Muscle of leg (tissue), 16 donors: ENCODE measurements at places on chromosomes 6 and 20. TPM values are rescaled to one million over a fixed set of nuclear protein-coding genes. Genes with fewer than 3 reads are reported as not detected.

DNA sequence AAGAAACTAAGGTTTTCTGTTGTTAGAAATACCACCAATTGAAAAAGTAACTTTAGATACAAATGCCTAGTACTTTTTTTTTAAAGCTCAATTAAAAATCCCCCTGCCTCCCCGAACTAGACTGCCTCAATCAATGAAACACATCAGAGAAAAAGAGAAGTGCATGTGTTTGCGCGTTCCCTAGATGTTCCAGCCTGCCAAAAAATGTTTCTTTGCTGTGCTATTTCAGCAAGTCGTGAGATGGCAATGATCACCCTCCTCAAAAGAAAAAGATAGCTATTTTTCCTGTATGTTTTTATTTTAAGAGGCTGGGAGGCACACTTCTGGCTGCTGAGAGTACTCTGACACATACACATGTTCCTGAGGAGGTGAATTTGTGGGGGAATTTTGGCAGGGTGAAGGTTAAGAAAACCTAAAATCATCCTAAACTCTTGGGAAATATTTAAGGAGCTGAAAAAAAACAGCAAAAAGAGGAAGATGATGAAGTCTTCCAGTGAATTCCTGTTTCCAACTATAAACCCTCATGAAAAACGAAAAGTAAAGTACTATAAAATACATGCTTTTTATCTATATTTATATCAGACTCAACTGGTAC lies 114.8 kb downstream of the HIVEP2 start:
- no peak for DNase-seq

MRAP2 gene
- 30.6 TPM for total RNA-seq

TENT5A gene
- 23.1 TPM for total RNA-seq

SOX18 gene
- 2.2 TPM for total RNA-seq

DNA sequence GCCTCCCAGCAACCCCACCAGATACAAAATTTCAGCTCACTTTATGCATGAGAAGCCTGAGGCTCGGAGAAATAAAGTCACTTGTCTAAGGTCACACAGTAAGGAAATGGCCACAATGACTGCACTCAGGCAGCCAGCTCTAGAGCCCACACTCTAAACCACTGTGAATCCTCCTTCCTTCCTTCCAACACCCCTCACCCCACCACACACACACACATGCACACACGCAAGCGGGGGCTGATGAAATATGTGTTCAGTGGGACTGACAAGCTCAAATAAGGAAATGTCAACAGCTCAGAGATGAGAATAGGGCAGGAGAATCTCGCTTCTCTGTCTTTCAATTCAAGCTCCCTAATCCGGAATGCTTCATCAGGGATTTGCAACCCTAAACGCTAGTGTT lies 6.0 kb upstream of the BPIFA1 start:
- no peak for DNase-seq

DNA sequence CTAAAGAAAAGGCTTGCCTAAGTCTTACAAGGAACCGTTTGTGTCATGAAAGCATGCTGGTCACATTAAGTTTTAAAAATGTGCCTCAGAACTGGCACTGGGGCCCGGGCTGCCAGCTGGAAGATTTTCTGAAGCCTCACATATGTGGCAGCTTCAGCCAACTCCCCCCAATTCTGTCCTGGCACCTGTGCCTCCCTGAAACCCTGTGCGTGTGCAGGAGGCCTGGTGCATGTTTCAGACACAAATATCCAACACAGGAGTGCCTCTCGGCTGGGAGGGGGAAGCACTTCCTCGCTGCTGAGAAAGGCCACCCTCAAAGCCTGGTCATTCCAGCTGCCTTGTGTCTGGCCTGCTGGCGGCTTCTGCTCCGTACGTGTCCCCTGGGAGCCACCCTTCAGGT lies 188.5 kb upstream of the SNX9 start:
- no peak for DNase-seq

GRCh38 chr20:59646487-59646886 lies 42.1 kb downstream of the PHACTR3 start:
- DNase-seq: no peak

RAET1G gene
- 0.09 TPM for total RNA-seq

GRCh38 chr20:32012159-32012688 lies 2.0 kb downstream of the CCM2L start:
- no peak for DNase-seq
